Muscle of arm (tissue), 14 donors: ENCODE measurements at places on chromosomes 5 and 9. TPM values are rescaled to one million over a fixed set of nuclear protein-coding genes. Genes with fewer than 3 reads are reported as not detected.

NKD2 gene
- polyA plus RNA-seq: 1.7 TPM

GRM6 gene
- polyA plus RNA-seq: 0.60 TPM

DOCK2 gene
- 3.6 TPM for polyA plus RNA-seq

GRIA1 gene
- 0.80 TPM for polyA plus RNA-seq
